Activated CD4-positive, alpha-beta T cell treated with anti-CD3 and anti-CD28 coated beads for 36 hours (primary cell): ENCODE measurements at places on chromosomes 7 and 10. TPM values are rescaled to one million over a fixed set of nuclear protein-coding genes. Genes with fewer than 3 reads are reported as not detected.

Gene KLF14
- total RNA-seq, result not detected

Gene ATAD1
- 34.2 TPM for total RNA-seq

Gene AEBP1
- total RNA-seq, result 18.3 TPM

Gene NUTM2B
- not detected for total RNA-seq

Gene LYZL2
- total RNA-seq, result not detected
